Esophagus muscularis mucosa (tissue), 4 donors: ENCODE measurements at places on chromosomes 11 and 22. TPM values are rescaled to one million over a fixed set of nuclear protein-coding genes. Genes with fewer than 3 reads are reported as not detected.

Gene ZNF215
- under 0.01 TPM for total RNA-seq

GRCh38 chr11:102716527-102716926, 8.2 kb downstream of the MMP8 start:
- no peak overlapping the region for H3K27ac ChIP-seq
- H3K27me3 ChIP-seq: no peaks in the 10 kb centered on the region
- no peaks in the 10 kb centered on the region for H3K36me3 ChIP-seq
- H3K4me1 ChIP-seq: no peaks in the 10 kb centered on the region
- DNase-seq: no peak

Gene GTSE1
- not detected for total RNA-seq

Gene IGLL1
- not detected for total RNA-seq

DNA sequence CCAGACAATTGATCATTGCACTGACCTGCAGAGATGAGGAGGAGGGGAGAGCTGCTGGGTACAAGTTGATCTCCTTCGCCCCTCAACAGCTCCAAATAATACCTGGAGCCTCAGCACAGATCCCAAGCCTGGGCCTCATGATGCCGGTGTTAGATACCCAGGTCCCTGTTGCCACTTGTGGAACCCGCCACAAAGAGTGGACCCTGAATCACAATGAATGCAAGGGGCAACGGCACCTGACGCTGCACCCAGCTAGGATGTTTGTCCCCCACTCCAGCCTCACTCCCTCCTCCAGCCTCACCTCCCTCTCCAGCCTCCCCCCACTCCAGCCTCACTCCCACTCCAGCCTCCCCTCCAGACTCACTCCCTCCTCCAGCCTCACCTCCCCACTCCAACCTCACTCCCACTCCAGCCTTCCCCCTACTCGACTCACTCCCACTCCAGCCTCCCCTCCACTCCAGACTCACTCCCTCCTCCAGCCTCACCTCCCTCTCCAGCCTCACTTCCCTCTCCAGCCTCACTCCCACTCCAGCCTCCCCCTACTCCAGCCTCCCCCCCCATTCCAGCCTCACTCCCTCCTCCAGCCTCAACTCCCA, 879.0 kb downstream of the BRD1 start:
- H3K27me3 ChIP-seq: peaks cover 50% of the 10 kb centered on the region
- no peaks in the 10 kb centered on the region for H3K4me1 ChIP-seq
- no peak overlapping the region for H3K4me3 ChIP-seq
- DNase-seq: peak; percentile 47
- no peak overlapping the region for H3K27ac ChIP-seq

GRCh38 chr11:60985991-60986915, 14.8 kb downstream of the CD6 start:
- no peaks in the 10 kb centered on the region for H3K4me1 ChIP-seq
- no peak overlapping the region for H3K4me3 ChIP-seq
- no peaks in the 10 kb centered on the region for H3K36me3 ChIP-seq

Gene TOB2
- 89.3 TPM for total RNA-seq

Gene SMC1B
- not detected for total RNA-seq

DNA sequence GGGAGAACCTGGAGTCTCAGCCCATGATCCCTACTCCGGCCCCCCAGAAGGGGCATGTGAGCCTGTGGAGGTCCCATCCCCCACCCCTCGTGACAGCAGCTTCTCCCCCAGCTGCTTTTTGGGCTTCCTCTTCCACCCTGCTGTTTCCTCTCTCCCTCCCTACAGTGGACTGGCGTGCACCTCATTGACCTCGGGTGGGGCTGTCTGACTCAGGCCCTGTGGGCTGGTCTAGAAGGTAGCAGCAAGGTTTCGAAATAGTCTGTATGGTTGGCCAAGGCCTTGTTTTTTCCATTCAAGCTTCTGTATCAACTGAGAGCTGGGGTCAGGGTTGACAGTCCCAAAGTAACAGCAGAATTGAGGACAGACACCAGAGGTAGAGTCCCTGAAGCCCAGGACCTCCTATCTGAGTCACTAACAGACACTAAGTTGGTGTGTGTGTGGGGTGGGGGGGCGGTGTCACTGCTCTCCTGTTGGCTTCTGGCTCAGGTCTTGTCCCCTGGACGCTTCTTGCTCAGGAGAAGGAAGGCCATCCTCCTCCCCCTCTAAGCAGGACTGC, 7.7 kb downstream of the SLC37A2 start:
- DNase-seq: peak; percentile 95
- H3K27ac ChIP-seq: peak overlapping the region; percentile 32
- H3K4me1 ChIP-seq: no peaks in the 10 kb centered on the region
- no peaks in the 10 kb centered on the region for H3K36me3 ChIP-seq

GRCh38 chr11:105357764-105358163, 218.2 kb upstream of the CARD18 start:
- DNase-seq: no peak
- H3K4me3 ChIP-seq: no peak overlapping the region
- H3K27me3 ChIP-seq: no peaks in the 10 kb centered on the region
- H3K4me1 ChIP-seq: no peaks in the 10 kb centered on the region
- H3K36me3 ChIP-seq: no peaks in the 10 kb centered on the region

- peak overlapping the region; percentile 85 for H3K27ac ChIP-seq
- peaks cover 4% of the 10 kb centered on the region for H3K36me3 ChIP-seq
- peaks cover 32% of the 10 kb centered on the region for H3K4me1 ChIP-seq
- peak overlapping the region; percentile 93 for H3K4me3 ChIP-seq
- no peak for DNase-seq
Measured at GRCh38 chr22:46150655-46151477, 540 bp downstream of the PPARA start.

- H3K27me3 ChIP-seq: no peaks in the 10 kb centered on the region
- no peak overlapping the region for H3K4me3 ChIP-seq
- peak overlapping the region; percentile 62 for H3K27ac ChIP-seq
- no peak for DNase-seq
Measured at GRCh38 chr11:12312132-12312531, 65.2 kb upstream of the PARVA start.

DNA sequence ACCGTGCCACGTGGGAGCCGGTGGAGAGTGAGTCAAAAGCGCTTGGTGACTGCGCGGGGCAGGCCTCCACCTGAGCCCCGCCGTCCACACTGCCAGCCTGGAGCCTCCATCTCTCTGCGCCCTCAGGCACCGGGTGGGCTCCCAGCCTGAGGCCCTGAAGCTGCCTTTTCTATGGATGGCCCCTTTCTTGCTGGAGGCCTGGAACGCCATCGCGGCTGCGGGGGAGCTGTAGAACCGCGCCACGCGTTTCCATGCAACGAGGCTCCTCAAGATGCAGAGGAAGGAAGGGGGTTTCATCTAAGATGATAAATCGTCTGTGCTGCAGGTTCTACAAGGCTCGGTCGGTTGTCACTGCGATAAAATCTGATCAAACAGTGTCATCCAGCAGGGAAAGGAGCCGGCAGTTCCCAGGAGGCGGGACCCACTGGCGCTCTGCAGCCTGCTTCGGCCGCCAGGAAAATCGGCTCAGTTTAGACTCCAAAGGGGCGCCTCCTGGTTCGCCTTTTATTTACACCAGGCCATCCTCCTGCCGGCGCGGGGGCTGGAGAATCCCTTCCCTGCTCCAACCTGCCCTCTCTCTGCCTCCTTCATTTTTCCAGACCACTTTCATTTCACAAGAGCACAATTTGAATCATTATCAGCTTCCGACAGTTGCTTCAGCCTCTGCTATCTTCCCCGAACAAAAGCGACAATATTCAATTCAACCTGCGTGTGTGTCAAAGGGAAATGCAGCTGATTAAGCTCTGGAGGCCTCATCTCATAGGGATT, 624.4 kb downstream of the BRD1 start:
- no peak for DNase-seq
- no peaks in the 10 kb centered on the region for H3K27me3 ChIP-seq
- H3K4me1 ChIP-seq: no peaks in the 10 kb centered on the region
- H3K27ac ChIP-seq: no peak overlapping the region
- H3K36me3 ChIP-seq: no peaks in the 10 kb centered on the region

DNA sequence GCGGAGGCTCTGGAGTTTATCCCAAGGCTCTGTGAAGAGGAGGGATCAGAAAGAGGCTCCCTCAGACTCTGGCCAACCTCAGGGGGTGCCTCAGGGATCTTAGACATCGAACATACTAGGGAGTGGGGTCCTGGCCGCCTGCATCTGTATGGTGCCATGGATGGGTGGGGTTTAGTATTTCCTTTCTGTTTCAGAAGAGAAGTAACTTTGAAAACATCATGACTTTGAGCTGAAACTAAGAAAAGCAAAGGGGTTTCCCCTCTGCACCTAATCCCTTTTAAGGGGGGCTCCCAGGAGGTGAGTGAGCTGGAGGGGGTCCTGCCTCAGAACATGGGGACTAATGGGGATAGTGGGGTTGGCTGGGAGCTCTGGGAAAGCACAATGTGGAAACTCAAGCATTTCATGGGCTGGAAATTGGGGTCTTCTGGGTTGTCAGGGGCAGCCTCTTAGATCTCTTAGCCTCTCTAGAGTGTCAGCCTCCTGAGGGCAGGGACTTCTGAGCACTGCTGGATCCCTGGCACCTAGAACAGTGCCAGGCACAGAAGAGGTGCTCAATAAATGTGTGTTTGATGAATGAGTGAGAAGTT, 11.8 kb upstream of the SSTR3 start:
- H3K27me3 ChIP-seq: no peaks in the 10 kb centered on the region
- H3K27ac ChIP-seq: no peak overlapping the region
- no peak overlapping the region for H3K4me3 ChIP-seq
- DNase-seq: no peak
- H3K4me1 ChIP-seq: no peaks in the 10 kb centered on the region
- H3K36me3 ChIP-seq: no peaks in the 10 kb centered on the region

Gene B4GAT1
- 36.6 TPM for total RNA-seq

Gene MAPK8IP2
- 3.0 TPM for total RNA-seq

GRCh38 chr11:34203377-34203871, 98.0 kb downstream of the NAT10 start:
- H3K4me3 ChIP-seq: no peak overlapping the region
- H3K36me3 ChIP-seq: no peaks in the 10 kb centered on the region
- H3K27ac ChIP-seq: no peak overlapping the region
- H3K4me1 ChIP-seq: peaks cover 6% of the 10 kb centered on the region
- H3K27me3 ChIP-seq: no peaks in the 10 kb centered on the region

- no peak overlapping the region for H3K4me3 ChIP-seq
- H3K4me1 ChIP-seq: no peaks in the 10 kb centered on the region
- no peaks in the 10 kb centered on the region for H3K27me3 ChIP-seq
Measured at GRCh38 chr22:43622886-43623285, 189.2 kb downstream of the EFCAB6 start.

- no peak overlapping the region for H3K4me3 ChIP-seq
- no peaks in the 10 kb centered on the region for H3K27me3 ChIP-seq
- H3K36me3 ChIP-seq: no peaks in the 10 kb centered on the region
- H3K4me1 ChIP-seq: no peaks in the 10 kb centered on the region
Measured at GRCh38 chr11:134664447-134665187, 252.6 kb upstream of the B3GAT1 start.
